ENCODE measurements at places on chromosomes 7 and 10.

GRCh38 chr7:12727455-12728191 is 40.2 kb downstream of the ARL4A start:
- H3K36me3 ChIP-seq, result no peaks in the 10 kb centered on the region
- DNase-seq, result no peak
- H3K27me3 ChIP-seq, result no peaks in the 10 kb centered on the region

- no peaks in the 10 kb centered on the region for H3K4me1 ChIP-seq
- no peak overlapping the region for H3K4me3 ChIP-seq
- no peak overlapping the region for H3K27ac ChIP-seq
- no peaks in the 10 kb centered on the region for H3K27me3 ChIP-seq
- H3K36me3 ChIP-seq, result no peaks in the 10 kb centered on the region
These were observed 89.0 kb upstream of the FGFR2 start for GRCh38 chr10:121687095-121687813.

DNA sequence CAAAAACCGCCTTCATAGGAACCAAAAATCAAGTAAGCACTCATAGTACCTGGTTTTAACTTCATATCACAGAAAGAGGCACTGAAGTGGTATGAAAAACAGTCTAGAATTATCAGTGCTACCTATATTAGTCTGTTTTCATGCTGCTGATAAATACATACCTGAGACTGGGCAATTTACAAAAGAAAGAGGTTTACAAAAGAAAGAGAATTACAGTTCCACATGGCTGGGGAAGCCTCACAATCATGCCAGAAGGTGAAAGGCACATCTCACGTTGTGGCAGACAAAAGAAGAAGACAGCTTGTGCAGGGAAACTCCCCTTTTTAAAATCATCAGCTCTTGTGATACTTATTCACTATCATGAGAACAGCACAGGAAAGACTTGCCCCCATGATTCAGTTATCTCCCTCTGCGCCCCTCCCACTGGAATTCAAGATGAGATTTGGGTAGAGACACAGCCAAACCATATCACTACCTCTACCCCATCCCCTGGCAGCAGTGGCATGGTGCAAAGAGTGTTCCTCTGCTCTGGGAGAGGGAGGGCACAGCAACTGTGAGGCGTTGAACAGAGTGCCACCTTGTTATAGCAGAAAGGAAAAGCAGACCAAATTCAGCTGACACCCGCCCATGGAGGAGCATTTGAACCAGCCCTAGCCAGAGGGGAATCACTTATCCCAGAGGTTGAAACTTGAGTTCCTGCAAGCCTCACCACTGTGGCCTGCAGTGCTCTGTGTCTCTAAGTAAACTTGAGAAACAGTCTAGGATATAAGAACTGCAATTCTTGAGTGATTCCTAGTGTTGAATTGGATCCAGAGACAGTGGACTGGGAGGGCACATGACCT is 61.9 kb upstream of the PTPRZ1 start:
- no peak overlapping the region for H3K4me3 ChIP-seq
- H3K27ac ChIP-seq, result no peak overlapping the region
- no peaks in the 10 kb centered on the region for H3K27me3 ChIP-seq
- DNase-seq, result no peak
- H3K36me3 ChIP-seq, result no peaks in the 10 kb centered on the region

- peak overlapping the region; percentile 43 for H3K27ac ChIP-seq
- peaks cover 16% of the 10 kb centered on the region for H3K4me1 ChIP-seq
- H3K36me3 ChIP-seq, result peaks cover 10% of the 10 kb centered on the region
- peak overlapping the region; percentile 57 for H3K4me3 ChIP-seq
- DNase-seq, result no peak
These were observed 8.3 kb upstream of the BCL7B start for GRCh38 chr7:73565675-73566340.

DNA sequence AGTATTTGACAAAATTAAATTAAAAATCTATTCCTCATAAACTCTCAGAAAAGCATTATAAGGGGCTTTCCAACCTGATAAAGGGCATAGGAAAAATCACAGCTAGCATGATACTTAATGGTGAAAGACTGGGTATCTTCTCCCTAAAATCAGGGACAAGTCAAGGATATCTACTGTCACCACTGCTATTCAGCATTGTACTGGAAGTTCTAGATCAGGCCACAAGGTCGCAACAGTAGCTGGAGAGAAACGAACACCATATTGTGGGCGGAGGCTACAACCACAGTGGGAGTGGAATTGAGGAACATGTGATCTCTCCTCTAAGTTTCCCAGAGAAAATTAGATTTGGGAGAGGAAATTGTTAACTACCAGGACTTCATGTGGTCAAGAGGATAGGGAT is 70.0 kb upstream of the NAMPT start:
- no peak overlapping the region for H3K4me3 ChIP-seq
- no peaks in the 10 kb centered on the region for H3K4me1 ChIP-seq
- H3K27ac ChIP-seq, result no peak overlapping the region

DNA sequence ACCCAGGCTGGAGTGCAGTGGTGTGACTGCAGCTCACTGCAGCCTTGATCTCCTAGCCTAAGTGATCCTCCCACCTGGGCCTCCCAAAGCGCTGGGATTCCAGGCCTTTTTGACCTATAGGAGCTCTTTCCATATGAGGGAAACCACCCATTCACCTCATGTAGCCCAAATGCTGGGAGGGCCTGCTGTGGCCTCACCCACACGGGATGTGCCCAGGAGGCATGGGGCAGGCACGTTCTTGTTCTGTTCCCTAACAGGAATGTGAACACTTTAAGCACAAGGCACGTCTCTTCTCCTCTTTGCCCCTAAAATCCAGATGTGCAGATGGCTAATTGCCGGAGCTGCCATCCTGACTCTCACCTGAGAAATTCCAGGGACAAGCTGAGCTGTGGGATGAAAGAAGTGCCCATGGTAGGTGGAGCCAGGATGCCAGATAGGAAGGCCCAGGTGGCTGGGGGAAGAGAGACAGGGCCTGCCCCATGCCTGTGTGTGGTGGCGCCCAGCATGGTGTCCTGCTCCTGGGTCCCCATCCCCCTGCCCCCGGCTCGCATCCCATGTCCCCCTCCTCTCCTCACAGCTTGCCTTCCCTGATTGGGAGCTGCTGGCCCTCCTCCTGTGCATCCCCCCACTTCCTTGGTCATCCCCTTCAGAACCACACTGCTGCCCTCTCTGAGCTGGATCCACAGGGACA is 17.3 kb downstream of the CAMK2B start:
- H3K27ac ChIP-seq, result no peak overlapping the region
- peaks cover 4% of the 10 kb centered on the region for H3K4me1 ChIP-seq
- H3K27me3 ChIP-seq, result peaks cover 7% of the 10 kb centered on the region
- no peaks in the 10 kb centered on the region for H3K36me3 ChIP-seq
- DNase-seq, result no peak

DNA sequence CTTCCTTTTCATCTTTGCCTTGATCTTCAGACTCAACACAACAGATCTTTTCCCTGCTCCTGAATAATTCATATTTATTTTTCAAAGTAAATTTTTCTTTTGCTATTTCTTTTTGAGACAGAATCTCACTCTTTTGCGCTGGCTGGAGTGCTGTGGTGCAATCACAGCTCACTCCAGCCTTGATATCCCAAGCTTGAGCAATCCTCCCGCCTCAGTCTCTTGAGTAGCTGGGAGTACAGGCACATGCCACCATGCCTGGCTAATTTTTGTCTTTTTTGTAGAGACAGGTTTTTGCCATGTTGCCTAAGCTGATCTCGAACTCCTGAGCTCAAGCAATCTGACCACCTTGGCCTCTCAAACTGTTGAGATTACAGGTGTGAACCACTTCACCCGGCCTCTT is 9.2 kb downstream of the RTKN2 start:
- no peaks in the 10 kb centered on the region for H3K4me1 ChIP-seq
- DNase-seq, result no peak
- H3K4me3 ChIP-seq, result no peak overlapping the region

DNA sequence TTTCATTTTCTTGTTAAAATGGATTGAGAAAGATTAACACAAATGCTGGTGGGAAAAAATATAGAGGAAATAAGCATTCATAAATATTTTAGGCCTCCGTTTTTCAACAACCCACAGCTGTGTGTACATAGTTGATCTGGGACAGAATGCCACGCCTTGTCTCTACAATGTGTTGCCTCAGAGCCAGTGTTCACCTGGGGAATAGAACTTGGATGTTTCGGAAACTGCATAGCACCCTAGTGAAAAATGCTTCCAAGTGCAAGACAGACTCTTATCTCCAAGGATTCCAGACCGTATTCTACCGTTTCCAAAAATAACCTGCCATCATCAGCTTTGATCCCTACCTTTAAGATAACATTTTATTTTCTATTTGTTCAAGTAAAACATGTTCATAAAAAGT is 260.9 kb downstream of the SDK1 start:
- DNase-seq, result no peak
- H3K36me3 ChIP-seq, result no peaks in the 10 kb centered on the region
- H3K27me3 ChIP-seq, result no peaks in the 10 kb centered on the region
- no peak overlapping the region for H3K27ac ChIP-seq
- H3K4me3 ChIP-seq, result no peak overlapping the region

DNA sequence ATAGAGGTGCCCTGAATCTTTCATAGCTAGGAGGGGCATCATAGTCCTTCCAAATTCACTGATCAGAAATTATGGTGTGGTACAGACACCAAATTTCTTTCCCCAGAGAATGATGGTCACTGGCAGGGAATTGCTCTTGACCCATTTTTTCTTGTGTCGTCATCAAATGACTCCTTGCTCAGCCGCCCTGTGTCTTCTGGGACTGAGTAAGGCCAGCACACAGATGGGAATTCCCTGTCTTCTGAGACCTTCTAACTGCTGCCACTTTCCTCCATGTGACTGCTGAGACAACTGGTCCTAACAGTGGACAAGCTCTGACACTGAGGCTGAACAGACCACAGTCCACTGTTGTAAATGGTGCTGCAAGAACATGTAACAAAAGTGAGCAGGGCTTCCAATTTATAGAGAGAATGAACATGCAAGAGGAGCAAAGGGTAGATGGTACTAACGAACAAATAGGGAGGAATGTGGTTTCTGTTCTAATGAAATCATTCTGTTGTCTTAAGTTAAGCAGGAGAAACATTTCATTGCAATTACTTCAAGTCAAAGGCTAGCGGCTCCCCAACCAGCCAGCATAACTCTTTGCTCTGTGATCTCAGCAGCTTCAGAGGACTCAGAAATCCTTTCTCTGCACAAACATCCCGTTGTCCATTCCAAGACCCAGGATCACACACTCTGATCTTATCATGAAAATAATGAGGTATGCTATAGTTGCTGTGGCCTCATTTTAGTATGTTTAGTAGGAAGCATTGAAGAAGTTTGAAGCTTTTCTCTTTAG is 235.9 kb upstream of the PRSS1 start:
- no peaks in the 10 kb centered on the region for H3K36me3 ChIP-seq
- no peak overlapping the region for H3K27ac ChIP-seq
- peaks cover 33% of the 10 kb centered on the region for H3K4me1 ChIP-seq
- no peaks in the 10 kb centered on the region for H3K27me3 ChIP-seq
- DNase-seq, result no peak

DNA sequence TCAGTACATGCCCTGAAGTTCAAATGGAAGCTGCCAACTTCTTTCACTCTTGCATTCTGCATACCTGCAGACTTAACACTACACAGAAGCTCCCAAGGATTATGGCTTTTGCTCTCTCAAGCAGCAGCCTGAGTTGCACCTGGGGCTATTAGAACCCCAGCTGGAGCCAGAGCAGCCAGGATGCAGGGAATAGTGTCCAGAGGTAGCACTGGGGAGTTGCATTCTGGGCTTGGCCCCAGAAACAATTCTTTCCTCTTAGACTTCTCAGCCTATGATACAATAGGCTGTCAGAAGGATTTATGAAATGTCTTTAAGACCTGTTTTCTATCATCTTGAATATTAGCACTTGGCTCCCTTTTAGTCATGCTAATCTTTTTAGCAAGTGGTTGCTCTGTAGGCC is 886.7 kb upstream of the GHITM start:
- H3K27me3 ChIP-seq, result no peaks in the 10 kb centered on the region
- no peak overlapping the region for H3K4me3 ChIP-seq
- no peaks in the 10 kb centered on the region for H3K36me3 ChIP-seq
- DNase-seq, result no peak
- no peak overlapping the region for H3K27ac ChIP-seq

DNA sequence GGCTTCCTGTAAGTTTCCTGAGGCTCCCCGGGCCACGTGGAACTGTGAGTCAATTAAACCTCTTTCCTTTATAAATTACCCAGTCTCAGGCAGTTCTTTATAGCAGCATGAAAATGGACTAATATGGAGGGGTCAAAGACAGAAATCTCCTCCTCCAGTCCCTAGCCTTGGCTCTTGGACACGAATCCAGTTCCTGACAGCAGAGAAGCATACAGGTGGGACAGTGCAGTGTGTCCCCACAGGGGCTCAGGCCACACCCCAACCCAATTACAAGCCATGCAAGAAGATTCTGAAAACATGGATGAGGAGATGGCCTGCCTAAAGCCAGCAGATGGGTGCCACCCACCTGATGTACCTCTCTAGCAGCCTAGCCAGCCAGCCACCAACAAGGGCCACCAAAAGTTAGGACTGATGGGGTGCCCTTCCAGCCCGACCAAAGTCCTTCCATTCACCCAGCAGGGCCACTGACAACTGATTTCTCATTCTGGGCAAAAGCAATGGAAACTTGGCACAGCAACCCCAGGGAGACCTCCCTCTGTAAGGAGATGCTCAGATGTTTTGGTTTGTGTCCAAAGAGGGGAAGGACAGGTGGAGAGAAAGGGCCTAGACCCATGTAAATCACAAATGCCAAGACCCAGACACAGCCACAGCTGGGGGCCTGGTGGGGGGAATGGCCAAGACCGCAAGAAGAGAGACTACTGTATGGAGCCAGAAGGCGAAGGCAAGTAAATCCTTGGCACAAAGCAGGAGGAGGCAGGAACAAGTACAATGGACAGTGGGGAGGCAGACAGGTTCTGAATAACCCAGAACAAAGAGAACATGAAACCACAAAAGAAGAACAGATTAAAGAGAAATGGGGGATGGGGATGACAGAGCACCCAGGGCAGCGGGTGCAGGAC is 13.6 kb downstream of the GPRIN2 start:
- no peak for DNase-seq
- H3K27ac ChIP-seq, result no peak overlapping the region
- H3K27me3 ChIP-seq, result peaks cover 7% of the 10 kb centered on the region
- no peaks in the 10 kb centered on the region for H3K36me3 ChIP-seq

DNA sequence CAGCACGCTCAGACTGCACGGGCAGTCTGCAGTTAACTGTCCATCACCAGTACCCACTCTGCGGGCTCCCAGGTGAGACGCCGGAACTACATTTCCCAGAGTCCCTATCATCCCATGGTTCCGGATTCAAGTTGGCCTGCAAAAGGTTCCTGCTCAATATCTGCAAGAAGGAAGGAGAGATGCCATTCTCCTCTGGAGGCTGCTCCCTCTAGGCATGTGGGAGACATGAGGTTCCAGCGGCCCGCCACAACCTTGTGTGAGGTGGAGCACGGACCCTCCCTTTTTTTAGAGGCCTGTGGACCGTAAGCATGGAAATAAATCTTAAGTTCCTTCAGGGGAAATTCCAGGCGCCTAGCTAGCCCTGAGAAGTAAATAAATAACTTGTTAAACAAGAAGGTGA is 29.7 kb downstream of the NUP42 start:
- no peaks in the 10 kb centered on the region for H3K36me3 ChIP-seq
- no peak for DNase-seq
- no peak overlapping the region for H3K4me3 ChIP-seq
- no peaks in the 10 kb centered on the region for H3K4me1 ChIP-seq

All from CD4-positive, alpha-beta memory T cell (primary cell).